NCI-H460 (cell line): ENCODE measurements at places on chromosomes 2 and 18.

DNA sequence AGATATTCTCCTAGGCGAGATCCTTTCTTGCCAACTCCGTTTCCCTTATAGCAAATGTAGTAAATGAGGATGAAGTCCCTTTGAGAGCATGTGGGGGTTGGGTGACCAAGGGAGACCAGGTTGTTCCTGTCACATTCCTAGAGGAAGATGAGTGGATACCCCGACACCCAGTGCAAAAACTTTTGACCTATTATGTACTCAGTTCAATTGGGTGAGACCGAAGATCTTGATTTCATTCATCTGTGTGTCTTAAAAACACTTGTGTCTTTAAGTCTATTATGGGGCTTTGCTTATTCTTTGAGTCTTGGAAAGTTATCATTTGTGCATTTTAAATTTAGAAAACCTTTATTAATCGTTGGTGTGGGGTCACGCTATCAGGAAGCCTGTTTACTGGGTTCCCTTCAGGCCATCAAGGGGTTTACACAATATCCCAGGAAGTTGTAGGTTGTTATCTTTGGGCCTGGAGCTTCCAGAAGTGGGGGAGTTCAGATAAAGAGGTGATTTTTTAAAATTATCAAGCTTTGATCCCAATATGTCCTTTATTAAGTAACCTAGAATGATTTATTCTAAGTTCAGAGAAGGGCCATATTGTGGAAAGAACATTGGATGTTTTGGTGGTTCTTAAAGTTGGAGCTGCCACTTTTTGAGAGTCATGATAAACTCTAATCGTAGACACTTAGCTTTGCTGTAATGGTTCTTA is 2.8 kb downstream of the RHOB start:
- DNase-seq = no peak

- no peak for DNase-seq
Observed at GRCh38 chr2:41936771-41937463, 110.9 kb upstream of the PKDCC start.

DNA sequence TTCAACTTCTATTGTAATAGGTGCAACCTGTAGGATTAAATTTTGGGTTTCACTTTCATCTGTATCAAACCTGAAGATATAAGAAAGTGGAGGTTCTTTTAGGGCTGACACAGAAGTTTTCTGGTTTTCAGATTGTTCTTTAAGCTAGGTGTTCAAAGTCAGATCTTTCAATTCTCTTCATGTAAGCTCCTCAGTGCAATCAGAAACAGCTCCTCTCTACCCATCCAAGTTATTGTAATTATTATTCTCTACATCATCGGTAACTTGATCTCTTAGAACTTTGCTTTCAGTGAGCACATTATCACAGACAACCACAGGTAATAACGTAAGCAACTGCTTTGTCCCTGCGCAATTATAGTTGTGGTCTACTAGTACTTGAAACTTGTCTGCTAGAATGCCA is 179.4 kb downstream of the MYCN start:
- no peak for DNase-seq

- DNase-seq = no peak
Observed at GRCh38 chr2:56934866-56935265, 751.1 kb downstream of the CCDC85A start.

DNA sequence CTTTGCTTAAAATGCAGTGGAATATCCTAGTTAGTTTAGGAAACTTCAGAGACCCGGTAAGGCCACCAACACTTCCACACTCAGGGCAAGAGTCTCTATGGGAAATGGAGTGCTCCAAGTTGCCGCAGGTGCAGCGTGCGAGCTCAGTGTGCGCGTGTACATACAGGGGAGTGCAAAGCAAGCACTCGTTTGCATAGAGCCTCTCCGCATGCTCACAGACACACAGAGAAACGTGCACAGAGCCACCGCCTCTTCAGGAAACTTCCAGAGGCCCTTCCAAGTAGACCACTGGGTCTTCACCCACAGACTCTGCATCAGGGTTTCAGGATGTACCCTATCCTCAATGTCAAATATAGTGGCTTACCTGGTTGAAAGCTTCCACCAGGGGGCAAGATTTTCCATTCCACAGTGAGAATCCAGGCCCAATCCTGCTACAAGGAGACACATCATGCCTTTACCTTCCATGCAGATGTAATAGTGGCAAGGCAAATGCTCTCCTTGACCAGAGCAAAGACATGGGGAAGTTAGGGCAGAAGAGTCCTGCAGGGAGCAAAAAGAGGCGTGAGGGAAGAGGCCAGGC is 513.0 kb upstream of the MYT1L start:
- DNase-seq = no peak
